ENCODE measurements at places on chromosomes 11 and 22.

DNA sequence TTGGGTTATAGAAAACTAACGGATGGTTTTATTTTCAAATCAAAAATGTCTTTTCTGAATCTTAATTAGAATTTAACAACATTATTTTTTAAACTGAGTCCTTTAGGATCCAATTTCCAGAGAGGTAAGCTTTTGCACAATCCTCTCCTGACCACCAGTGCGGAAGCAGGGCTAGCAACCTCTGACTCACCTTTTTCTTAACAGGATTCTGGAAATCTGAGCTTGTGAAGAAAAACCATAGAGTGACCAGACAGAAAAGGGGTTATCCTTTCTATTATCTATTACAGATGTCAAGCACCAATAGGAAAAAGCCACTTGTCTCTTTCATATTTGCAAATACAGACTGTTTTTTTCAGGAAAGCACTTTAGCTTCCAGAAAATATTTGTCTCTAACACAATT is 25.3 kb downstream of the ALG9 start:
- no peak for DNase-seq

- DNase-seq, result no peak
Measured at GRCh38 chr22:49519117-49519737, 308.4 kb downstream of the BRD1 start.

- DNase-seq, result no peak
Measured at GRCh38 chr11:101866619-101867491, 48.0 kb upstream of the CEP126 start.

DNA sequence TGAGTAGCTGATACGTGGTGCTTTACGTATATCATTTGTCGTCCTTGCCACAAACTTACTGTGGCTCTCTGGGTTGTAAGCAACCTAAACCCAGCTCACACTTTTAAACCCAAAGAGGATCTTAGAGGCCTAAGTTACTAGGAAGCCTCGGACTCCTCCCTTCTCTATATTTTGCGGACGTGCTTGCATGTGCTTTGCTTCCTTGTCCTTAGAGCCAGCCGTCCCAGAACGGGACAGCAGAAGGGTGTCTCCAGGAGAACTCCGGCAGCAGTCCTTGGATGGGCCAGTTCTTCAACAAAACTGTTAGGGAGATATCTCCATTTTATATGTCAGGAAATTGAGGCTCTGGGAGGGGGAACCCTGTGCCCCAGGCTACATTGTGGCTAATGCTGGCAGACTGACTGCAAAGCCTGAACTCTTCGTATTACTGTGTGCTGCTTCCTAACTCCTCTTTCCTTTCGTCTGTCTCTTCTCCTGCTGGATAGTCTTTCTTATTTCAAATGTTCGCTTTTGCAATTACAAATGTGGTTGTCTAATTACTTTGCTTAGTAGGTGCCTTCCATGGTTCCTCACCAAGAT is 33.8 kb downstream of the TNRC6B start:
- no peak for DNase-seq

DNA sequence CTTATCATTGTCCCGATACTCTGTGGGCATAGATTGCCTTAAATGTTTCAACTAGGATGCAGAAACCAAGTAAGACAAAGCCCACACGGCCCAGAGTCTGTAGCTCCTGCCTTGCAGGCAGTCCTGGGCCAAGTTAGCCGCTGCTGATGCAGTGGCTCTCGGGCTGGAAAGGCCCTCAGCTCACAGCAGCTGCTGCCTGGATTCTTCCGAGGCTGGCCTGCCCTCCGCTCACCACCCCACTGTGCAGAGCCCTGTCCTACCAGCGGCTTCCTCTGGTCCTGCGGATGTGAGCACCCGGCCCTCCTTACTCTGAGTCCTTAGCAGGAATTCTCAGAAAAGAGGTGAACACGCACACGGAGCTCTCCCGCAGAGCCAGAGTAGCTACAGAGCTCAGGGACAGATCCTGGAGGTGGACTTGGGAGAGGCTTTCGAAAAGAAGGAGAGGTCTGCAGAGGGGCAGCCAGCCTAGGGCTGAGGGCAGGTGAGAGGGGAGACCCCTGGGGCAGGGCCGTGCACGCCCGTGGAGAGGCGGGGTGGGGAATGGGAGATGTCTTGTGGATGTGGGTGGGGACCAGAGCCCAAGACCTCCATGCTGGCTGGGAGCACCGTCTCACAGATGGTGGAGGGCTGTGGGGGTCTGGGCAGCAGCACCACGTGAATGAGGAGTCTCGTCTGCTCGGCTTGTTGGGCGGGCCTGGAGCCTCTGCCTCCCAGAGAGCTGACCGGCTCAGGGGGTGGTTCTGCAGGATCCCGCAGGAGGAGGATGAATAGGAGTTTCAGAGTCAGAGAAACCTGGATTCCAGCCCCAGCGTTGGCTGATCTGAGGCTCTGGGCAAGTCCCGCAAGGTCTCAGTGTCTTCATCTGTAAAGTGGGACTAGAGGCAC is 117.4 kb upstream of the B3GAT1 start:
- no peak for DNase-seq

- DNase-seq, result no peak
Measured at GRCh38 chr11:105389952-105390351, 219.9 kb upstream of the GRIA4 start.

Measured in effector memory CD8-positive, alpha-beta T cell (primary cell).